ENCODE measurements at places on chromosomes 2 and 18.

DNA sequence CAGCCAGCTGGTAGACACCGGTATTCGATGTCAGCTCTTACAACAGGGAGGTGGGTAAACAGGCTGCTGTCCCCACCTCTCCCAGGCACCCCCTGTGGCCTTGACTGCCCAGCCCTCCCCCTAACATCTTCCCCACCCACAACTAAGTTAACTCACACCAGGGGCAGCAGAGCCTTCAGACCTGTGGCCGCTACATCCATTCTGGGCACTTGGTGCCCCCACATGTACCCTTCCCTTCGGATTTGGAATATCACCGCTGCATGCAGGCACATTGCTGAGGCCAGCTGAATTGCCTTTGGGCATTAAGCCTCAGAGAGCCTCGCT, 130.3 kb downstream of the MYCN start:
- DNase-seq: no peak

DNA sequence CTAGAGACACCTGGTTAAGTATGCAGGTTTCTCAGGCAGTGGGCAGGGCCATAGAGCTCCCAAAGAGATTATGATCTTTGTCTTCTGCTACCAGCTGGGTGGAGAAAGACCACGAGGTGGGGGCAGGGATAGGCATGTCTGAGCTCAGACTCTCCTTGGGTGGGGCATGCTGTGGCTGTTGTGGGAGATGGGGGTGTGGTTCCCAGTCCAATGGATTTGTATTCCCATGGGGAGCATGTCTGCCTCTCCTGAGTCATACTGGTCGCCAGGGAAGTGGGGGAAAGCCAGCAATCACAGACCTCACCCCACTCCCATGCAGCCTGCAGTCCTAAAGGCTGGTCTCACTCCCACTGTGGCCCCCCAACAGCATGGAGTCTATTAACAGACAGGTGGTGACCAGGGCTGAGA, 31.4 kb upstream of the RHOB start:
- no peak for DNase-seq

- no peak for DNase-seq
Observed at GRCh38 chr2:30380824-30381223, 66.2 kb upstream of the LCLAT1 start.

DNA sequence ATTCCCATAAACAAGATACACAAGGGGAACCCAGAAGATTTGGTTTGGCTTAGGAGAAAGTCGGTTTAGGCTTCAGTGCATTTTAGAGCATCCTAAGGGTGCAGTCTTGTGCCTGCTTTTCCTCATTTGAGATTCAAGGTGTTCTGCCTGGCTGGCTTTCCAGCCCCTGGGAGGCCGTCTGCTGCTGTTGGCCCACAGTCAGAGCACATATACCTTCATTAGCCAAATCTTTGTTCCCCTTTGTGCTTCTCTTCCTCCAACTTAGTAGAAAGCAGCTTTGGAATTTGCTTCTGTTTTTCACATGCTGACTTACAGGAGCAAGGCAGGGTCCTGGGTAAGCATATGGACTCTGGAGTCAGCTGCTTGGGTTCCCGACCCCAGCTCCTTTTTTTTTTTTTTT, 477.1 kb upstream of the TCF4 start:
- DNase-seq: no peak

DNA sequence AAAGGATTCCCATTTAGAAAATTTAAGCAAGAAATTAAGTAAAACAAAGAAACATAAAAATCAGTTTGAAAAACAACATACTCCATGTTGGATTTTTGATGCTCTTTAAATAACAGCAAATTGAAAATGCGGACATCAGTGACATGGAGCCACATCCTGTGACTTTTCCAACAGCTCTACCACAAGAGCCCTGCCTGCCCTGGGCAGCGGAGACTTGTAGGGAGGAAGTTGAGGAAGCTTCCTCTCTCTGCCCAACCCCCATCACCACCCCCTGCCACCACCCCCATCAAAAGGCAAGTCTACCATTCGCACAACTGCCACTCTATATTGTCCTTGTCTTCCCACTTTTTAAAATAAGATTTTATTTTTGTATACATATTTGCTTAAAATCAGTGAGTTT, 32.8 kb upstream of the DAPL1 start:
- no peak for DNase-seq

GRCh38 chr2:160356485-160356884, 137.1 kb downstream of the RBMS1 start:
- DNase-seq: no peak
